A172 (cell line): ENCODE measurements at places on chromosomes 6 and 20. TPM values are rescaled to one million over a fixed set of nuclear protein-coding genes. Genes with fewer than 3 reads are reported as not detected.

DNA sequence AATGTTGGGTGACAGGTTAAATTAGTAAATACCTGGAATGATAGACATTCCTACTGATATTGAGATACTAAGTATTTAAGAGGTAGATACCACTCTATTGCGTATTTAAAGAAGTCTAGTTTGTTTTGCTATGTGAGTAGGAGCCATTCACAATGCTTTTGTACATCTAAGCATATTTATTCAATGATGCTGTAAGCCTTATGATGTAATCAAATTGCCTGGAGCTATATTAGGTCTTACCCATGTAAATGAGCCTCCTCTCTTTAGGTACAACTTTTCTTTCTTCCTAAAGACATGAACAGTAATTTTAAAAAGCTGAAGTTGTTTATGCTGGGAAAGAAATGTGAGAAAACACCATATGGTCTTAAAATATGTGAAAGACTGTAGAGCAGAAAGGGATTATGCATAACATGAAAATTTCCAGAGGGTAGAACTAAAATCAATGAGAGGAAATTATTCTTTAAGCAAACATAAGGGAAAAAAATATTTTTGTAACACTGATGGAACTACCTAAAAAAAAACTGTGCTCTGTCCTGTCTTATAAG is 526.7 kb downstream of the EPHA7 start:
- no peak for DNase-seq

DNA sequence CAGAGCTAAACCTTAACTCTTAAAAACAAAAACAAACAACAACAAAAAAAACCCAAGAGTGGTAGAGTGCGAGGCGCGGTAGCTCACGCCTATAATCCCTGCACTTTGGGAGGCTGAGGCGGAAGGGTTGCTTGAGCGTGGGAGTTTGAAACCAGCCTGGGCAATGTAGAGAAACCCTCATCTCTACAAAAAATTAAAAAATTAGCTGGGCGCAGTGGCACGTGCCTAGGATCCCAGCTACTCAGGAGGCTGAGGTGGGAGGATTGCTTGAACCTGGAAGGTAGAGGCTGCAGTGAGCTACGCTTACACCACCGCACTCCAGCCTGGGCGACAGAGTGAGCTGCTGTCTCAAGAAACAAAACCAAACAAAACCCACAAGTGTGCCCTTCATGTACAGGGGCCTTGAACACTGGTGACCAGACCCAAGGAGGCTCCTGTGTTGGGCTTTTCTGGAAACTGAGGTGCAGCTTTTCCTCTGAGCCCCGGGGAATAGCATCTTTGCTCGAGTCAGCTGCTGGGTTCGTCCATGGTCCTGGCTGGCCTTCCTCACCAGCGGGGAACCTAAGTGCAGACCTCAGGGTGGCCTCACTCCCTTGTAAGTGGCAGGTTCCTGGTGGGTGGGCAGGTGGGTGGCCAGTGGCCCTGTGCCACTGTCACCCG is 39.9 kb downstream of the PYGB start:
- no peak for DNase-seq

DNA sequence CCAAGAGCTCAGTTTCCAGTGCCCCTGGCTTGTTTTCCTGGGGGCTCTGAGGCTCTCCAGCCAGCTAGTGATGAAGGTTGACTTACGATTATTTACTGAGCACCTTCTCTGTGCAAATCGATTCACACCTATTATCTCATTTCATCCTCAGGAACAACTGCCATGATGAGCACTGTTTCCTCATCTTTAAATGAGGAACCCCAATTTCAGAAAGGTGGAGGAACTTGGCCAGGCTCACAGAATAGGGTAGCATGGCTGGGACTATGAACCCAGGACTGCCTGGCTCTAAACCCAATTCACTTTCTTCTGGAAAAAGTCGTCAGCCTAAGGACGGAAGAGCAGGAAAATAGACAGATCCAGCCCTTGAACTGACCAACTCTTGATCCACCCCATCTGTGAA is 3.5 kb upstream of the BPI start:
- no peak for DNase-seq

- DNase-seq = no peak
Measured at GRCh38 chr20:39021748-39022147, 59.6 kb downstream of the DHX35 start.

Gene KIF13A
- 22.9 and 25.9 TPM in 2 replicates for total RNA-seq

Gene TCF21
- not detected in 2 replicates for total RNA-seq

GRCh38 chr6:149831308-149831820 is 32.8 kb downstream of the LRP11 start:
- DNase-seq = no peak

Gene GSTA1
- total RNA-seq = not detected in 2 replicates

DNA sequence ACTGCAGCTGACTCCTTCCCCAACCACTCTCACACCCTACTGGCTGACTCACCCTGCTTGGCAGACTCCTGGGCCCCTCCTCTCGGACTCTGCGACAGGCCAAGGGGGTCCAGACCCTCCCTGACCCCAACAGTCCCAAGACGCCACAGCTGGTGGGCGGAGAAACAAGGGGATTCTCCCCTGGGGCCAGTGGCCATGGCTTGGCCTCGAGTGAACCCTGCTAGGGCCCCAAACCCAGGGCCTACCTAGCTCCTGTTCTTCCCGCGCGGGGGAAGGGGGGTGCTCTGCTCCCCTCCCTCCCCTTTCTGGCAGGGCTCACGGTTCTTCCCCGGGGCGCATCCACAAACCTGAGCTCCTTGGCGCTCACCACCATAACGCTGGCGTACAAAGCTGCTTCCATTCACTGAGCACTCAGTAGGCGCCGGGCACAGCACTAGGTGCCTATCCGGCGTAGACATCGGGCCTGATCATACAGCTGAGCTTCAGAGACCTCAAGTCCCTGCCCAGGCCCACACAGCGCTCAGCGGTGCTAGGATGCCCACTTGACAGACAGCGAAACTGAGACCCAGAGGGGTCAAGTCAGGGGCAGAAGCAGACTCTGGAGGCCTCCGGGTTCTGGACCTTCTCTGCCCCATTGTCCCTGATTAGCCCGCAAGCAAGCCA is 597 bp downstream of the ADA start:
- no peak for DNase-seq

- peak; percentile 80 for DNase-seq
Measured at GRCh38 chr6:75402296-75402695, 91.3 kb downstream of the FILIP1 start.
